ENCODE measurements at places on chromosomes 1 and 21.

DNA sequence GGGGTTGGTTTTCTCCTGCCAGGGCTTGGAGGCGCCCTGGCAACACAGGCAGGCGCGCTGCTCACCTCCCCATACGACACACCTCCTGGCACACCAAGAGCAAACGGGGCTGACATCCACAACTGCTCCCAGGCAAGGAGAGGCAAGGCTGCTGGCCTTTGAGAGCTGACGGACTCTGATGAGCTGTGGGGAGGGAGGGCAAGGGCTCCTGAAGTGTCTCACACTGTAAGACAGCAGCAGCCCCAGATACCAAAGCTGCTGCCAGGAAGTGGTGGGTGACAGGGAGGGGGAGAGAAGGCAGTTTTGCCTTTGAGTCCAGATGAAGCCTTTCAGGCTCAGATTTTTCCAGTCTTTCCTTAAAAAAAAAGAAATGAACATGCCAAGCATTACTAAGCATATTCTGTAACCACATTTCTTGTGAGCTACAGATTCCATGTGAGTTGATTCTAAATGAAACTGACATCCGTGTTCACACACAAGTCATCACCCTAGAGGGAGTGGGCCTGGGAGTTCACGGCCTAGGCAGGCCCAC lies 24.3 kb downstream of the PGBD5 start:
- DNase-seq: no peak

GRCh38 chr1:245070836-245071615 lies 83.8 kb upstream of the KIF26B start:
- no peak for DNase-seq

GRCh38 chr1:31754397-31754796 lies 9.7 kb downstream of the ADGRB2 start:
- DNase-seq: no peak

GRCh38 chr1:115828101-115829022 lies 12.6 kb downstream of the NHLH2 start:
- no peak for DNase-seq

DNA sequence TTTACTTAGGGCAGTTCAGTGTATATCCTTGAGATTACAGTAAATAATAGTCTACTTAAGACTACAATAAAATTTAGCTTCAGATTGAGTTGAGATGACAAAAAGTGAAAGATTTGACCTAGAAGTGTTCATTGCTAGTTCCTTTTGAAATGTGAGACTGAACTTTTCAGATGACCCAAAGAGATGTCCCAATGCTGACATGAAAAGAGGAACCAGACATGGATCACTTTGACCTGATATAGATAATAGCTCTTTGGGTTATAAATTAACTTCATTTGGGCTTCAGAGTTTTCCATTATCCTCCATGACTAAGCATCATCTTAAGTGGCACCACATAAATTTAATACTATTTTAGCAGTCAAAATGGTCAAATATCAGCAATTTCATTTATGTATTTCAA lies 25.7 kb upstream of the OR10J5 start:
- DNase-seq: no peak

- no peak for DNase-seq
Measured at GRCh38 chr1:53379662-53380002, 51.8 kb upstream of the LRP8 start.

- DNase-seq: no peak
Measured at GRCh38 chr1:109261578-109261977, 12.2 kb downstream of the CELSR2 start.

- no peak for DNase-seq
Measured at GRCh38 chr1:94103608-94104007, 17.3 kb downstream of the ABCA4 start.

- DNase-seq: no peak
Measured at GRCh38 chr1:213687832-213688231, 299.9 kb upstream of the PROX1 start.

- DNase-seq: no peak
Measured at GRCh38 chr1:207811920-207812720, 60.3 kb downstream of the CD46 start.

- DNase-seq: no peak
Measured at GRCh38 chr1:98176936-98177335, 256.1 kb upstream of the DPYD start.

Data from urothelium cell line (cell line).